ENCODE measurements at places on chromosomes 7 and 10.

DNA sequence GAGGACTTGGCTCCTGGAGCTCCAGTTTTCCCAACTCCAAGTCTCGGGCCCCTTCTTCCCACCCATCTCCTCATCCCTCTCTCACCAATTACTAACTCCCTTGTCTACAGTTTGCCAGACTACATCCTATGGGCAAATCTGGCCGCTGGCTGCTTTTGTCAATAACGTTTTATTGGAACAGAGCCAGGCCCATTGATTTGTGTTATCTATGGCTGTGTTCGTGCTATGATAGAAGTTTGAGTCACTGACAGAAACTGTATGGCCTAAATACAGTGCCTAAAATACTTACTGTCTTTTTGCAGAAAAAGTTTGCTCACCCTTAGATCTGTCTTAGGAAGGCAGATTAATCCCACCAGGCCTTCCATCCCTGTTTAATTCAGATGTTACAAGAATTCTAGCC, 71.3 kb downstream of the PIP4K2A start:
- no peak for DNase-seq

- DNase-seq = no peak
These were observed 32.2 kb downstream of the FRMPD2 start for GRCh38 chr10:48242171-48242904.

- no peak for DNase-seq
These were observed 14.5 kb upstream of the ZNF777 start for GRCh38 chr7:149475121-149476045.

DNA sequence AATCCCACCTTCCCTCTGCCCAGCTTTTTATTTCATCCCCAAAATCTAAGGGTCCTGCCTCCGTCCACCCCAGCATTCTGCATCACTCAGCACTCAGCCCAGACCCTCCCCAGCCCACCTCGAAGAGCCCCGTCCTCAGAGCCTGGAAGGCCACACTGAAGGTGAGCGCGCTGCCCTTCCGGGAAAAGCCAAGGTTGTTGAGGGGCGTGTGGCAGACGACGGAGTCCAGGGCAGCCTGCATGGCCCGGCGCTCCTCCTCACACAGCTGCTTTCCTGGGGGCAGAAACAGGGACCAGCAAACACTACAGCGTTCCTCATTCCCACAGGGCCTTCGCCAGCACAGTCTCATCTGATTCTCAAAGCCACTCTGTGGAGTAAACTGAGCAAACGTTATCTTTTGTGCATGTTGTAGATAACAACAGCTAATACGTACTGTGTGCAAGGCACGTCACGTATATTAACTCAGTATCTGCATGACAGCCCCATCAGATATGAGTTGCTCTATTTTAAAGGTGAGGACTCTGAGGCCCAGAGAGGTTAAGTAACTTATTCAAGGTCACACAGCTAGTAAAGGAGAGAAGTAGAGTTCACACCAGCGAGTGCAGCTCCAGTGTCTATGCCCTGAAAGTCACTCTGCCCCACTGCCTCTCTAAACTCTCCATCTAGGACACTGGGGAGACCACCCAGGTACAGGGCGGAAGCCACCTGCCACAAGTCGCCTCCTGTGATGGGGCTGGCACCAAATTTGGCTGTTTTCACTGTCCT, 2.8 kb downstream of the TRAPPC14 start:
- DNase-seq = no peak

GRCh38 chr7:74584160-74584954, 73.2 kb upstream of the GTF2I start:
- DNase-seq = no peak

DNA sequence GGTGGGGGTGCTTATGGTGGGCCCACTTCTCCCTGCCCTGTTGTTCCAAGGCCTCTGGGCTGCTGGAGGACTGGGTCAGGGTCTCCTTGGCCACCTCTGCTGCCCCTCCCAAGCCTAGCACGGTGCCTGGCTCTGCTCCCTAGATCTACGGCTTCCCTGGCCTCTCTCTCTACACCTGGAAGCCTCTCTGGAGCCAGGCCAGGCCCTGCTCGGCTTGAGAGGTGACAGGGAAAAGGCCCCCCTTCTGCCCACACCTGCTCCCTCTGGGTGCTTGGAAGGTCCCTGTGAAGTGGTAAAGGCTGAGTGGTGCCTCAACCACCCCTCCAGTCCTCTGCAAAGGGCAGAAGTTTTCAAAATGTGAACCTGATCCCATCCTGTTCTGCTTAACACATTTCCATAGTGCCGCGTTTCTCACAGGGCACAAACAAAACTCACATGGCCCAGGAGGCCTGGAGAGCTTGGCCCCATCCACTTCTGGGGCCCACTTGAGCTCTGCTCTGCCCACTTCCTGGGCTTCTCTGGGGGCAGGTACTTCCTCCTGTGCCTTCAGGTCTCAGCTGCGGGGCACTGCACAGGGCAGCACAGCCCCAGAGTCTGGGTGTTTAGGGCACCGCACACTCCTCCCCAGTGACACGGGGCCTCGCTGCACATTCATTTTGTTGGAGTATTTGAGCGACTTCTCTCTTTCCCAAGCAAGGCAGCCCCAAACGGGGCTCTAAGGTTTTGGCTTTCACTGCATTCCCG, 169.9 kb downstream of the PIP4K2A start:
- no peak for DNase-seq

- DNase-seq = peak; percentile 99
These were observed 102.1 kb upstream of the MDFIC start for GRCh38 chr7:114819616-114820362.

GRCh38 chr10:99979066-99979685, 30.6 kb downstream of the DNMBP start:
- DNase-seq = no peak

GRCh38 chr7:36185092-36185491, 32.0 kb downstream of the EEPD1 start:
- DNase-seq = no peak

GRCh38 chr7:36748017-36748487, 23.8 kb upstream of the AOAH start:
- no peak for DNase-seq

GRCh38 chr10:109418795-109419194, 504.5 kb downstream of the XPNPEP1 start:
- no peak for DNase-seq

DNA sequence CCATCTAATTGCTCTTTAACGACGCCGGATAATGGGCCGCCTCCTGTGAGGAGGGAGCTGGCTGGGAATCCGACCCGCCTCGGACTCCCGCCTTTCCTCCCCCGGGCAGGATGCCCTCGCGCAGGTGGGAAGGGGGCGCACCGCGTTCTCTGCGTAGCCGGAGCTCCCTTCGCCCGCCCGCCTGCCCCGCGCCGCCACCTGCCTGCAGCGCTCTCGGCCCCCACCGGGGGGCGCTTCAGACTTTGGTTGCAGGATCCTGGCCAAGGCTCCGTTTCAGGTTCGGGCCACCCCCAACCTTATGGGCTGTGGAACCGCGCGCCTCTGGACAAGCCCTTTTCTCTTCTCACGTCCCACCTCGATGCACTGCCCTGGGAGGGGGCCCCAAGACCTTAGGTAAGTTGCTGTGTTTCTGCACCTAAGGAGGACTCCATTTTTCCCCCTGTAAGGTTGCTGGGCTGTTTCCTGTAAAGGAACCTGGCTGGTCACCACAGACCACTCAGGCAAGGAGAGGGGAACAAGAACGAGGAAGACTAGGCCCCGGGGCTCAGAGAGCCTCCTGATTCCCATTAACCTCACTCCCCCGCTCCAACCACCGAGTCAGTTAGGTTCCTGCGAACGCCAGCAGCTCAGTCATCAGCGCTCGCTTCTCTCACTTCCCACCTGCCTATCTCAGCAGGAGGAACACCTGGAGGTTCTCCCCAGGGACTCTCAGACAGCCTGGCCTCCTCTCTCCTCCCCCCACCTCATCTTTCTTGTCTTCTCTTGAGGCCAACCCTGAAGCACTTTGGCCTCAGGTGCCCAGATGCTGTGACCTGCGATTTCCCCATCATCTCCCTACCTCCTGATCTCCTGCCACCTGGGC, 11.3 kb upstream of the KAZALD1 start:
- DNase-seq = no peak

DNA sequence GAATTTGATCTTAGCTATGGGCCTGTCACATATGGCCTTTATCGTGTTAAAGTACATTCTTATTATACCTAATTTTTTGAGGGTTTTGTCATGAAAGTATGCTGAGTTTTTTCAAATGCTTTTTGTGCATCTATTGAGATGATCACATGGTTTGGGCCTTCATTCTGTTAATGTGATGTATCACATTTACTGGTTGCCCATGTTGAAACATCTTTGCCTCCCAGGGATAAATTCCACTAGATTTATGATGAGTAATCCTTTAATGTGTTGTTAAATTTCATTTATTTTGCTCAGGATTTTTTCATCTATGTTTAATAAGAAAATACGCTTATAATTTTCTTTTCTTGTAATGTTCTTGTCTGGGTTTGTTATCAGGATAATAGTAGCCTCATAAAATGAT, 442.0 kb downstream of the MDFIC start:
- no peak for DNase-seq

DNA sequence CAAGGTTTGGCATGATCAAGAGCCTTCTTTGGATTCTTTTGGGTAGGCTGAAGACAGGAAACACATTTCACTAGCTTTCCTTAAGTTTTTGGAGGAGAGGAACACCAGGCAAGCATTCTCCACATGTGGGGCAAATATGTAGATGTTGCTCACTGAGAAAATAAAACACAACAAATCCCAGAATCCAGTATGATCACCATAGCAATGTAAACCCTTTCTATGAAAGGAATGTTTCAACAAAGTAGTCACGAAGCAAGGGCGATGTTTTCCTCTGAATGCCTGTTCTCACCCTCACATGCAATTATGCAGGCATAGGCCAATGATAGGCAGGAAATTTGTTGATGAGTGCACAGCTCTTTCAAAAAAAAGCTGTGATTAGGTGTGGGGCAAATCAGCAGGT, 20.5 kb upstream of the CEP41 start:
- DNase-seq = no peak

DNA sequence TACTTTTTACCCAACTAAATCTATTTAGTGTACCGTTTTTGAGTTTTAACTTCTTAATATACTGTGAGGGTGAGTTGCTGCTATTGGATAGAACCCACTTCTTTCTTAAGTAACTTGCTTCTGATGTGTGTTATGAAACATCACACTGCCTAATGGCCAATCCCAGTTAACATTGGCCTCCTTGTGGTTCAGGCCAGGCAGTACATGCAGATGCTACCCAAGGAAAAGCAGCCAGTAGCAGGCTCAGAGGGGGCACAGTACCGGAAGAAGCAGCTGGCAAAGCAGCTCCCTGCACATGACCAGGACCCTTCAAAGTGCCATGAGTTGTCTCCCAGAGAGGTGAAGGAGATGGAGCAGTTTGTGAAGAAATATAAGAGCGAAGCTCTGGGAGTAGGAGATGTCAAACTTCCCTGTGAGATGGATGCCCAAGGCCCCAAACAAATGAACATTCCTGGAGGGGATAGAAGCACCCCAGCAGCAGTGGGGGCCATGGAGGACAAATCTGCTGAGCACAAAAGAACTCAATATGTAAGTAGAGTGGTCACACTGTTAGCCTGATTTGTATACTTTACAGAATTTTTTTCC, 39.7 kb downstream of the TES start:
- no peak for DNase-seq

DNA sequence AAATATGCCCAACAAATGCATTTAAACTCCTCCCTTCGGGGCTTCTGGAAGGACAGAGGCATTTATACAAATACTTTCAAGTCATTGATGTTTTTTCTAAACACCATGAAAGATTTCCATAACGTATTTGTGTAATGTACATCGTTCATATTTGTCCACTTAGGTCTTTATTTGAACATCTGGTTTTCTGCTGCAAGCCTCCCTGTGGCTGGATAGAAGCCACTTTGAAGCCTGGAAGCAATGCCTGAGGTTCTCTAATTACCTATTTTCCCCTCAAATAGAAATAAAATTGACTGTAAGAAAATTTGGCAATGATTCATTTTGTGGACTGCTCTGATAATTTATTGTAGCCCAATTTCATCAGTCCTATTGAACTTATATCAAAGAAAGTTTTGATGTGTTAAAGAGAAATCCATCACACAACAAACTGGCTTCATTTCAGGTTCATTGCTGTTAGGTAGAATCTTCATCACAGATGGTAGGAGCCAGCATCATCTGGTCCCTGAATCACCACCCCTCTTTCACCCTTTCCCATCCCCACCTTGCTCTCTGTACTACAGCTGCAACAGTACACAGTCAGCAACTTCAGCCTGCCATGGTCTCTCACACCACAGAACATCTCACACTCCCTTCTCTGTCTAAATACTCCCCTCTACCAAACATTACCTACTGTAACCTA, 186.0 kb upstream of the MGMT start:
- no peak for DNase-seq

DNA sequence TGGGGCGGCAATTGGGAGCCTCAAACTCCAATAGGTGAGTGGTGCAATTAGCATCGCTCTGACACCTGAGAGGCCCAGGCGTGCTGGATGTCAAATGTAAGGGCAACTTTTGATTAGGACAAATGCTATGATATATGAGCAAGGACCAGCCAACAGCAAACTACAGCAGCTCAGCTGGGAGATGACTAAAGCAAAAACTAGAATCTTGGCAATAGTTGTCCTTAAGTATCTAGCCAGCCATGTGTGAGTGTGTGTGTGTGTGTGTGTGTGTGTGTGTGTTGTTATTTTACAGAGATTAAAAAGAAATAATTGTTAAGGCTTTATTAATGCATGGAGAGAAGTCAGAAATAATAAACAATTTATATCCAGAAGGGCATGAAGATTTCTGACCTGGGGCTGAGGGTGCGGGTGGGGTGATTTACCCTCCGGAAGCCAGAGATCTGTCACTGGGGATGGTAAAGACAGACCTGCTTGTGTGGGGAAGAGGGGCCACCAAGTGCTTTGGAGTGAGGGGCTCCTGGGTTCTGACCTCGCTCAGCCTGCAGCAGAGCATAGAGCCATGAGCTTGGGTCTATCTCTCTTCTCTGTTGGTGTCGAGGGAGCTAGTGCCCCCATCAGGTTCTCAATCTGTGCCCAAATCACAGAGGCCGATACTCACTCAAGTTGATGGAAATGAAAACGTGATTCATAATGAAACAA, 77.3 kb downstream of the EMX2 start:
- no peak for DNase-seq

GRCh38 chr10:62352356-62352970, 21.7 kb upstream of the ZNF365 start:
- peak; percentile 76 for DNase-seq

DNA sequence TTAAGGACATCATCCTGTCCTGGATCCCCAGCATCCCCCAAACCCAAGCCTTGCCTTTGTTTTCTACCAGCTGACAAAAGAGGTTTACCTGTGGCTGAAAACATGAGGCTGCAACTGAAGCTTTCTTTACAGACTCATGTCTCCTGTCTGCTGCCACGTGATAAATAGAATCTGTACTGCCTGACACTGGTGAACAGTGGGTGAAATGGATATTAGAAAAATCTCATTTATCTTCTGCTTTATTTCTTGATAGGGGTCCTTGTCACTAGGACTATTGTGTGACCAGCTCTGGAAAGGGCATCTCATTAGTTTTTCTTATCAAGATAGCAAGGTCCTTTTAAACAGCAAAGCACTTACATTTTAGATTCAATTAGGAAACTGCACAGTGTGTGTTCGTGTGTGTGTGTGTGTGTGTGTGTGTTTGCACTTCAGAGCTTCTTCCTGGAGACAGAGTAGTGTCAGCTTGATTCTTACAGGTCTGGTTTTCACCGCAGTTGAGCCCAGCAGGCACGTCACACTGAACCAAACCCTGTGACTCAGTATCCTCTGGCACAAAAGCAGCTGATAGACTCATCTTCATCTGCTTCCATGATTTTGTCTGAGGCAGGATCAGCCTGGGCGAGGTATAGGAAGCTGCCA, 373.5 kb upstream of the CELF2 start:
- DNase-seq = peak; percentile 90
